ENCODE measurements at places on chromosomes 12 and 14.

DNA sequence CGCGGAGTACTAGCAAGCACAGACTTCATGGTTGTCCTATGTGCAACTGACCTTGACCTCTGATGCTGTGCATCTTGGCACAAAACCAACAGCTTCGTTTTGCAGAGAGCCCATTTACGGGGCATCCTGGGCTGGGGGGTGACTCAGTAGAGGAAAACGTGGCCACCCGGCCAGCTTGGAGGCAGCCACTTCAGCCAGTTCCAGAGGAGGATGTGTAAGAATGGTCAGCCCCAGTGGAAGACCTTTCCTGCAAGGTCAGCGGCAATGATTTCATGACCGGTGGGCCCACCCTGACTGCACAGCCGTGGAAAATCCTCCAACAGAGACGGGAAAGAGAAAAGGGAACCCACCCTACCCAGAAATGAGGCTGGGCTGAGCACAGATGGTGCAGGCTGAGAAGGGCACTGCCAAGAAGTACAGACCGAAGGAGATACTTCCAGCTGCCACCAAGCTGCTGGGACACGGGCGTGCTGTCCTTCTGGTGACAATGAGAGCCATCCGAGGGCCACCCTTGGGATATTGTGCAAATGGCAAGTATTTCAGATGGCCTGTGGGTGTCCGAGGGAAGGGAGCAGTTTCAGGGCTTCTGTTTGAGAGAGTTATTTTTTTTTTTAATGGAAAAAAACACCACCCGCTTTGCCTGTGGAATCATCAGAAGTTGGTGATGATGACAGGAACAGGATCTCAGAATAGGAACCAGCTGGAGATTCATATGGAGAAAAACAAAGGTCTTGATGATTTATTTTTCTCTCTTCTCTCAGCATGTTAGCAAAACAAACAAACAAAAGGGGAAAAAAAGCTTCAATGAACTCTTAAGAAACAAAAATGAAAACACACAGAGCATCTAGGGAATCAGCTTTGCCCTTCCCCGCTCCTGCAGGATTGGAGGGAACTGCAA is 120.2 kb upstream of the RFLNA start:
- DNase-seq = no peak

DNA sequence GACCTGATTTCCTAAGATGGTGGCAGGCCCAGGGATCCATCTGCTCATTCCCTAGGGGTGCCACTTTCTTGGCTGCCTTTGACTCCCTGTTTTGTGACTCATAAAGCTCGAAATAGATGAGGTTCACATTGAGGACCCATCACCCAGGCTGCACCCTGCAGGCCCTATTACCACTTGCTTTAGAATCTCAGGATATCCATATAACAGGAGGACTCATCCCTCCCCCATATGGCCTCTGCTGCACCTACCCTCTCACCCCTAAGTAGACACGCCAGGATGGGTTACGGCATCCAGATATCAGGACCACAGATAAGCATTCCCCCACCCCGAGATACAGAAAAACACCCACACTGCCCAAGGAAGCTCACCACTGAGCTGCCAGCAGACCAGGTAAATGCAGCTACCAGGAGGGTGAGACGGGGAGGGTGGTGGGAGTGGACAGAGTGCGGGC is 155.7 kb downstream of the DPF3 start:
- no peak for DNase-seq

GRCh38 chr12:57175428-57176138 is 28.2 kb upstream of the LRP1-AS start:
- DNase-seq = no peak

DNA sequence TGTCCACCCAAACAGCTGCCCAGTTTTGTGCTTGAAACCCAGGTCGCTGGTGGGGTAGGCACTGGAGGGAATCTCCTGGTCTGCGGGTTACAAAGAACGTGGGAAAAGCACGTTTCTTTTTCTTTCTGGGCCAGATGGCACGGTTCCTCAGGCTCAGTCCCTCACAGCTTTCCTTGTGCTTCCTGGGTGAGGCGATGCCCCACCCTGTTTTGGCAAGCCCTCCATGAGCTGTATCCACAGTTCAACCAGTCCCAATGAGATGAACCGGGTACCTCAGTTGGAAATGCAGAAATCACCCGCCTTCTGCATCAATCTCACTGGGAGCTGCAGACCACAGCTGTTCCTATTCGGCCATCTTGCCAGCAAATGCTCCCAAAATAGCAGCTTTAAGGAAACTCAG is 51.4 kb upstream of the TMTC2 start:
- no peak for DNase-seq

DNA sequence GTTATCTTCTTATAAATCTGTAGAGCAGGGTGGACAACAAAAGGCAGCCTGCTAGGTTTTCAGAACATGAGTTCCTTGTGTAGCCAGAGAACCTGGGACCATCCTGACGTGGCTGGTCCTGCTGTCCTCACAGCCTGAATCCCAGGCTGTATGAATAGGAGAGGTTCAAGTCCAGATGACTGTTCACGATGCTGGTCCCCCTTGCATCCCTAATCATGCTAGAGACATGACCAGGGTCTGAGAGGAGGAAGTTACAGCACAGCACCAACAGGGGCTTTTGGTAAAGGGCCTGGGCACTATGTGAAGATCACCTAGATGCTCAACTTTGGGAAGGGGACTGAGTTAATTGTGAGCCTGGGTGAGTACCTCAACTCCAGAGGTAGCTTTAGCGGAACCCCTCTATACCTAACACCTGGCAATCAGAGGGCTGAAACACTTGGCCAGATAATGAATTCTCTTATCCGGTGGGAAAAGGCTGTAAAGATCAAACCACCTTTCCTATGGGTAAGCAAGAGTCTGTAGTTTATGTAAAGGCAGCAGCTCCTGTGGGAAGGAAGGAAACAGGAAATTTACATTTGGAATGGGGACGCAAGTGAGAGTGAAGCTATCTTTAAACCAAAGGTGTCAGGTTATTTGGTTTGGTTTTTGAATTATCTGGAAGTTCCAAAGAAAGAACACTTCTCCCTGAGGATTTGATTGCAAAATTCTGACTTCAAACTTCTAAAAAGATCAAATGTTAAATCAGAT is 112.8 kb downstream of the DAD1 start:
- DNase-seq = no peak

- DNase-seq = no peak
These were observed 28.6 kb downstream of the AMN start for GRCh38 chr14:102951034-102951433.

- DNase-seq = peak; percentile 75
These were observed 1.1 kb downstream of the NOC4L start for GRCh38 chr12:132145334-132145733.

GRCh38 chr12:109815757-109816617 is 17.2 kb downstream of the TRPV4 start:
- DNase-seq = no peak

DNA sequence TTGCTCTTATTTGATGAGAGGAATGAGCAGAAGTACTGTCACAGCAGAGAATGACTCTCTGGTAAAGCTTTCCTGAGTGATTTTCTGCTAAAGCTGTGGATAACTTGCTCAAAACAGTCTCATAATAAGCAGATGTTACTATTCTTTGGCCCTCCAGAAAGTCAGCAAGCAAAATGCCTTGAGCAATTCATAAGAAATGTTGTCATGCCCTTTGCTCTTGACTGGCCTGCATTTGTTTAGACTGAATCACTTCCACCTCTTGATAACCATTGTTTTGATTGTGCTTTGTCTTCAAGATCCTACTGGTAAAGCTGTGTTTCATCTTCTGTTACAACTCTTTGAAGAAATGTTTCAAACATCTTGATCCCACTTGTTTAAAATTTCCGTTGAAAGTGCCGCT is 457.9 kb upstream of the FOXG1 start:
- DNase-seq = no peak

DNA sequence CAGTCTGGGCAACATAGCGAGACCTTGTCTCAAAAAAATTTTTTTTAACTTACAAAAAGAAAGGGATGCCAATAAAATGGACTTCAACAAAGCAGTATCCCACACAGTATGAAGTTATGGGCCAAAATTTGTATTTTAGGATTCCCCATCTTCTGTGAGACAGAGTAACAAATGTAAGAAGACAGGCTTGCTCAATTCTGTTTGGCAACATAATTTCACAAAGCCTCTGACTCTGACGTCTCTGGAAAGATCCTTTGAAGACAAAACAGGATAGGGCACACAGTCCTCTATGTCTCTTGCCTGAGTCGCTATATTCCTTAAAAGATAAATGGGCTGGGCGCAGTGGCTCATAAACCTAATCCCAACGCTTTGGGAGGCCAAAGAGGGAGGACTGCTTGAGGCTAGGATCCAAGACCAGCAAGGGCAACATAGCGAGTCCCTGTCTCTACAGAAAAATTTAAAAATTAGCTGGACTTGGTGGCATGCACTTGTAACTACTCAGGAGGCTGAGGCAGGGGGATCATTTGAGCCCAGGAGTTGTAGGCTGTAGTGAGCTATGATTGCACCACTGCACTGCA is 1.1 kb upstream of the HOMEZ start:
- DNase-seq = no peak

DNA sequence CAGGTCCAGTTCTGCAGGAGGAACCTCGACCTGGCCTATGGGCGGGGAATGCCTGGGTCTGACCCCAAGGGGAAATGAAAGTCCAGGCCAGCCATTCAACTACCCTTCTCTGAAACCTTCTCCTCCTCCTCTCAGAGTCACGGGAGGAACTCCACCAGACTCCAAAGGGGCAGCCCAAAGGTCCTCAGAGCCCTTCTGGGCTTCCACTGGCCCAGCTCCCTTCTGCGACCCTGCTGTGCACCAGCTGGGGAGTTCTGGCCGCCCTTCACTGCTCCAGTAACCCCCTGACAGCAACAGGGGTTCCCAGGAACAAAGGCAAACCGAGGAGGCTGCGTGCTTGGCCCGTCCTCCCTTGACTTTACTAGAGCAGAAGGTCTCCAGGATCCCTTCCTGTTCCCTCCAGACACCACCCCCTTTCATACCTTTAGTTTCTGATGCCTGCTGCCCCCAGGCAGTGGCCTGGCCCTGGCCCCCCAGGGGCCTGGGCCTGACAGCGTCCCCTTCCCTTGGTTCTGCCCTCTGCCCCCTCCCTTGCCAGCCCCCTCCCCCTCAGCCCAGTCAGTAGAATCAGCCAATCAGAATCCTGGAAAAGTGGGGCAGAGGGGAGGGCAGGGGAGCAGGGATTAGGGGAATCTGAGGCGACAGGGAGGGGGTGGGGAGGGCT is 850 bp upstream of the ZNF385A start:
- peak; percentile 75 for DNase-seq

GRCh38 chr12:111297703-111298426 is 71.0 kb downstream of the PHETA1 start:
- no peak for DNase-seq

DNA sequence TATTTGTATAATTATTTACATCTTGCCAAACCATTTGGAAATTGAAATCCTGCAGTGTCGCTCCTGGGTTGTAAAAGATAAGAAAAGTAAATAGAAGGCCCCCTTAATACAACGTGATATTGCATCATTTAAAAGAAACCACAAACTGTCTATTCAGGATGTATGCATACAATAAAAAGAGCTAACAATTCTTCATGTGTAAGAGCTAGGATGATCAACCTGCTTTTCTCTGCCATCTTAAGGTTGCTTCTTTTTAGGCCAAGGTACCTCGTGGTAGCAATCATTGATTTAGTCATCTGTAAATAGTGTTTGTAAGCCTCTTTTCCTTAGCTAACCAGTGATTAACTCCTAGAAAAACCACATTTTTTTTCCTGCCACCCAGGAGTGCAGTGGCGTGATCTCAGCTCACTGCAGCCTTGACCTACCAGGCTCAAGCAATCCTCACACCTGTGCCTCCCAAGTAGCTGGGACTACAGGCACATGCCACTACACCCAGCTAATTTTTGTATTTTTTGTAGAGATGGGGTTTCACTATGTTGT is 3.3 kb upstream of the USP44 start:
- no peak for DNase-seq

DNA sequence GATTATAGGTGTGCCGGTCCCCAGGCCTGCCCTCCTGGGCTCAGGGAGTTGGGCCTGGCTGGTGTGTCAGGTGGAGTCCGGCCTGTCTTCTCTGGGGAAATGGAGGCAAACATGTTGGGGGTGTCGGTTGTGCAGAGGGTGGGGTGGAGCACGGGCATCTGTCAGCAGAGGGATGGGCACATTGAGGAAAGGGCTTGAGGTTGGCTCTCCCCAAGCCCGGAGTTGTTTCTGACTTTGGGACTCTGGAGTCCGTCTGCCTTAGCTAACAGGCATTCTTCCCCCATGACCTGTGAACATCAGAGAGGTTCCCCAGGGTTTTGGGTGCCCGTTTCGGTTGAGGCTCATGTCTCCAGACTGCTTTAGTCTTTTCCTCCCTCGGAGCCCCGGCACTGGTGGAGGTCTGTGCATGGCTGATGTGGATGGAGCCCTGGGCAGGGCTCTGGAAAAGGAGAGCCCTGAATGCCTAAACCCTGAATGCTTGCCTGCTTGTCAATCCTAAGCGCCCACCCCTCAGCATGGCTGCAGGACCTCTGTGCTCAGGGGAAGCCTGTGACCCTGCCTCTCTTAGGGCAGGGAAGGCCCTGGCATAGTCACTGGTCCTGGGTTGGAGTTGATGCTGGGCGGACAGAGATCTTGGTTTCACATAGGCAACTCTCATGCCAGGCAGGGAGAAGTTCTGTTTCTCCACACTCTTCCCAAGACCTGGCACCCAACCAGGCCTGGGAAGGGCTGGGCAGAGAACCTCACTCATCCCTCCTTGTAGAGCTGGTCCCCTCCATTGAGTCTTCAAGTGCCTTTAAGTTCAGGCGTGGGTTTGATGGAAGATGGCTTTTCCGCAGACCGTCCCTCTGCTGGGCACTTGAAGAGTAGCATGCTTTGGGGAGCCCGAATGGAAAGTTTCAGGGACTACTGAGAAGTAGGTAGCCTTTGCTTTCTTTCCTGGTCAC is 12.9 kb downstream of the NYNRIN start:
- DNase-seq = no peak

DNA sequence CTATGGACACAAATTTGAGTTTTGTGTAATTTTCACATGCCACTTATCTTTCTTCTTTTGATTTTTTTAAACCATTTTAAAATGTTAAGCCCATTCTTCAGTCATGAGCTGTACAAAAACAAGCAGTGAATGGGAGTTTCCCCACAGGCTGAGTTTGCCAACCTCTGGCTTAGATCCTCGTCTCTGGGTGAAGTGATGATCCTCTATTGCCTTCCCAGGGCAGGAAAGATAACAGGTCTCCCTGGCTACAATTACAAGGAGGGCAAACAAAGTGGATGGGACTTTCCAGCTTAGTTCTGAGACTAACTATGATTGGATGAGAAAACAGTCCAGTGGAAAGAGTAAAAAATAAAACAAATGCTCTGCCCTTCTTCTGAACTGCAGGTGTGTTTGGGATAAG is 203.7 kb downstream of the SPTSSA start:
- DNase-seq = no peak

DNA sequence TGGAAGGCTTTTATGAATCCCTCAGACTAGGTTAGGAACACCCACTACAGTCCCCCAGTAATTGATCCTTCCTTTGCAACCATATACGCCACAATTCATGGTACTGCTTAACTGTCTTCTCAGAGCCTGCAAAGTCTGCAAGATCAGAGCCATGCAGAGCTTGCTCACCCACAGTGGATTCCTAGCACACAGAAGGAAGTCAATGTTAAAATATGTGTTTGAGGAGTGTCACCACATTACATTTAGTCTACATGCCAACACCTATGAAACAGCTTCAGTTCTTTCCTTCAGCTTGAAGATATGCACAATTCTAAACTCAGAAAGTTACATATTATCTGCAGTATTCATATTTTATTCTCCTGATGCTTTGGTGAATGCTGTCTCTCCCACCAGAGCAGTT is 138.5 kb downstream of the NDUFA12 start:
- no peak for DNase-seq

Data from spleen (tissue), 13 donors.